Stimulated activated CD8-positive, alpha-beta memory T cell treated with anti-CD3 and anti-CD28 coated beads, Interleukin-4, amount 100 ng/mL, for 48 hours (primary cell): ENCODE measurements at places on chromosomes 1 and 21.

DNA sequence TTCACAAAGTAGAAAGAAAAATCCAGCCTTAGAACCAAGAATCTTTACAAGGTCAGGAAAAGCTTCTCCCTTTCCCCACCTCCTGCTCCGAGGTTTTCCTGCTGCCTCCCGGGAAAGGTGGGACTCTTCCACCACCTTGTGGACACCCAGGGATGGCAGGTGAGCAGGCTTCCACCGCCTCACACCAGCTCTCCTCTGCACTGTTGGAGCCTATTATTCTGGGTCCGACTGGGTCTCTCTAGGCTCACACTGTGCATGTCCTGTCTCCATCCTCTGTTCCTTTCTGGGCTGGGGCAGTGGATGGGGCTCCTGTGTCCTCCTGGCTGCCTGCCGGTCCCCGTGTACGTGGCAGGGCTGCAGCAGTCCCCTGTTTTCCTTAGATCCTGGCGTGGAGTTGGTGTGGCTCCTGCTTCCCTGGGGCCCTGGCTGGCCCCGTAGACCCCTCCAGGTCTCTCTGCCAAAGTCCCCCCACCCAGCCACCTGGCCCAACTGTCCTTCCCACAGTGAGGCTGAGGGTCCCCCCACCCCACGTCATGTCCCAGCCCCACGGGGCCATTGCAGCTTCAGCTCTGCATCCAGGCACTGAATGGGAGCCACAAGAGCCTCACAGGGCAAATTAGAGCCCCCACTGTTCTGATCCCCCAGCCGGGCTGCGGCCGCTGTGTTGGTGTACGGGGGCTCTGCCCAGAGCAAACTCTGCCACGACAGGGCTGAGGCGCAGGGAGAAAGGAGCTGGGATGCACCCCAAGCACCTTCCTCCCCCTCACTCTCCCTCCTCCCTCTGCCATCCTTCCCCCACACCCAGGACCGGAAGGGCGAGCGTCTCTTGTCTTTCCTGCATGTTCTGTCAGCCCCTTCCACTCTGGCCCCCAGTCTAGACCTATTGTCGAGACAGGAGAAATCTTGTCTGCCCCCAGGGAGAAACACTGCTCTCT, 3.3 kb upstream of the SLC45A1 start:
- peak; percentile 67 for DNase-seq

- DNase-seq, result no peak
Measured at GRCh38 chr1:213050745-213051126, 305 bp upstream of the RPS6KC1 start.

- DNase-seq, result no peak
Measured at GRCh38 chr1:74467786-74468377, 44.5 kb downstream of the LRRC53 start.

GRCh38 chr1:237482777-237483176, 407.9 kb downstream of the ZP4 start:
- no peak for DNase-seq

GRCh38 chr1:12087797-12088314, 24.8 kb downstream of the TNFRSF8 start:
- DNase-seq, result peak; percentile 64

DNA sequence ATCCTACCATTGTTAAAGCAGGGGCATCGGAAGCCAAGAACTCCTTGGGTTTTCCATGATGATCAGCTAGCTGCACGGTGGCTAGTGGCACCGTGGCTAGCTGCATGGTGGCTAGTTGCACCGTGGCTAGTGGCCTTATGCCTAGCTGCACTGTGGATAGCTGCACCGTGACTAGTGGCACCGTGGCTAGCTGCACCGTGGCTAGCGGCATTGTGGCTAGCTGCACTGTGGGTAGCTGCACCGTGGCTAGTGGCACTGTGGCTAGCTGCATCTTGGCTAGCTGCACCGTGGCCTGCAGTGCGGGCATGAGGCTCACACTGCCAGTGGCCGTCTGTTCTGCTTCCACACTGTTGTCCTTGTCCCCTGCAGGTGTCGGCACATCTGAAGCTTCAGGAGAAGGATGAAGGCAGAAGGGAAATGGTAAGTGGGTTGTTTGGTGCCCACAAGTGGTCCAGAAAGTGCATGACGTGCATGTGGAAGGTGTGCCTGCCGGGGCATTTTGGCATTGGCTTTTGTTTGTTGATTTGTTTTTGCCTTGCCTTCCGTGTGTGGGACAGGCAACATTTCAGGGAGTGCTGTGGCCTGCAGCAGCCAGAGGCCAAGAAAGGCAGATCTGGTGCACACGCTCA, 38.6 kb downstream of the TFF3 start:
- no peak for DNase-seq

DNA sequence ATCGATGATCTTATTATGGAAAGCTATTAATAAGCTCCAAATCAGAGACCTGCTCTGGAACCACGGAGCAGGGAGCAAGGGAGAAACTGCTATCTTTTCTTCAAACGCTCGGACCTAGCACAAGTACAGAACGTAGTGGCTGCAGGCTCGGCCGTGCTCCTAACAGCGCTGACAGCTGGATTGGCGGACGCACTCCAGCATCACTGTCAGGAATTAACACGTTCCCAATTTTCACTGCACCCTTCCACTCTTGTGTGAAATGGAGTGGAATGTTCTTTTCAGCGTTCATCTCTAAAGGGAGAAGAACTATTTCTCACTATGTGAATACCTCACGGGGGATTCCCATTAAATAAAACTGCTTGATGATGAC, 106.9 kb downstream of the ZNF281 start:
- no peak for DNase-seq

GRCh38 chr1:64881281-64881680, 85.1 kb downstream of the JAK1 start:
- no peak for DNase-seq

GRCh38 chr1:14778898-14779865, 180.7 kb downstream of the KAZN start:
- DNase-seq, result peak; percentile 63

- no peak for DNase-seq
Measured at GRCh38 chr1:91763252-91763651, 122.7 kb downstream of the TGFBR3 start.

DNA sequence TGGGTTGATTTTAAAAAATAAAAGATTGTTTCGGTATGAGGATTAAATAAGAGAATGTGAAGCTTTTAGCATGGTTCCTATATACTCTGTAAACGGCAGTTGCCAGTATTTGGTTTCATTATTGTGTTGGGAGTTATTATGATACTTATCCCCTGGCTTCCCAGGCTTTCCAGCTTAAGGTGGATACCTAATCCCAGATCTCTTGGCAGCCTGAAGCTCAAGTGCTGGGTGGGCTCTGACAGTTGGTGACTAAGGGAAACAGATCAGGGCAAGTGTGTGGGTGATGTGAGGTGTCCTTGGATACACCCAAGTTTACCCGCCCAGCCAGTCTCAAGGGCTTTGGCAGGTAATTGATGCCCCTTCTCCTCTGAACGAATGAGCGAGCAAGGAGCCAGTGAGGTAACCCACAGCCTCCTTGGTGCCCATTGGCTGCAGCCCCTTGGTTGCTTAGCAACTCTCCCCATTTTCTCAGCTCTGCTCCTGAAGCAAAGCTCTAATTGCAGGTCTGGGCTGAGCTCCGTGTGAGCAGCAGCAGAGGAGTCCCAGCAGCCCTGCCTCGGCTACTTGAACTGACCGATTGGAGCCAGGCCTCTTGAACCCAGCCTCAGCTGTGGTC, 6.1 kb downstream of the IPO13 start:
- no peak for DNase-seq

DNA sequence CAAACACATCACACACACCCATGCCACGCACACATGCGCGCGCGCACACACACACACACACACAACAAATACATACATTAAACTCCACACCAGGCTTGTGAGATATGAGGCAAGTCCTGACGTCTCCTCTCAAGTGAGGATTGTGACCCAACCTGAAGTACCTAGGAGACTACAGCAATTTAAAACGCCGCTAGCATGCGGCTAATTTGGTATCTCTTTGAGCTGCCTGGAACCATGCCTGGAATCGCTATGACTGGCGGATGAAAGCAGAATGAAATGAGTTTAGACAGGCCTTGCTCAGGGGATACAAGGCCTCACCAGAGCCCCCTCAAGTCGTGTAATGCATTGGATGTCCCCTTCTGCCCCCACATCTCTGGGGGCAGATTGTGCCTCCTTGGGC, 1.6 kb upstream of the RAB7B start:
- DNase-seq, result peak; percentile 14

DNA sequence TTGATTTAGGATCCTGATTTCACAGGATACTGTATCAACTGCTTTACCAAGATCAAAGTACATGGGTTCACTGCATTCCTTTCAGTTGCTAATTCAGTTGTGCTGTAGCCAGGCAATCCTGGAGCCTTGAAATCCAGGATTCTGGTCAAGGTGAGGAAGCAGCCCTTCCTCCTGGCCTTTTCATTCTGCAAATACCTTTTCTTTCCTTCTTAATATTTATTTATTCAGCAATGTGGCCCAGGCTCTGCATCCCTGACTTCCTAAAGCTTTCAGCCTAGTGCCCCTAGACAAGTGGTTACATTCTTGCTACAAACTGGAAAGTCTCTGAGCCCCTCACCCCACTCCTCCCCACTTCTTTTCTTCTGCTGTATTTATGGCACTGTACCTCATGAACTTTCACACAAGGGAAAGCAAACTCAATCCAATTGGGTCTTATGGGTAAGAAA, 16.2 kb downstream of the LRRC8D start:
- DNase-seq, result no peak

DNA sequence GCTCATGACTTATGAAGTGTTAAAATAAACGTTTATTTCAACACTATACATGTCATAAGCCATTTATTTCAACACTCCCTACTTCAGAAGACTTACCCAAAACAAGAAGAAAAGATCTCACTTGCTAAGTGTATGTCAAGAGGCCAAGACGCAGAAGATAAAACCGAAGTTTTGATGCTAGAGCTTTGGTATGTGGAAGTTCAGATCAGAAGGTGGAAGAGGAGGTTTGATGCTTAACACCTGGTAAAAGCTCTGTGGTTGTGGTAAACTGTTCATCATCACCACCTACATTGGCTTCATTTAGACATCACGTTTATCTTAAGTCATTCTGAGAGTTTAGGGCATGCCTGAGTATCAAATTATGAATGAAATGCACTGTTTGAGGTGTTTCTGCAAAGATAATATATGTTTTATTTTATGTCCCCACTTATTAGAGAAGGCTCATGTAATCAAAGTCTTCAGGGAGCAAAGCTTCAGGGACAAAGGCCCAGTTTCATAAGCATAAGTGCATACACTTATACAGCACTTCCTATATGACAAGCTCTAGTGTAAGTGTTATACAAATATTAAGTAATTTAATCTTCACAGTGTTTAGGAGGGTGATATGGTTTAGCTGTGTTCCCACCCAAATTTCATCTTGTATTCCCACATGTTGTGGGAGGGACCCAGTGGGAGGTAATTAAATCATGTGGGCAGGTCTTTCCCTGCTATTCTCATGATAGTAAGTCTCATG, 533.3 kb downstream of the PTBP2 start:
- no peak for DNase-seq

- no peak for DNase-seq
Measured at GRCh38 chr1:118246646-118247045, 61.6 kb upstream of the SPAG17 start.

GRCh38 chr1:179549368-179549700, 26.4 kb downstream of the NPHS2 start:
- DNase-seq, result no peak

DNA sequence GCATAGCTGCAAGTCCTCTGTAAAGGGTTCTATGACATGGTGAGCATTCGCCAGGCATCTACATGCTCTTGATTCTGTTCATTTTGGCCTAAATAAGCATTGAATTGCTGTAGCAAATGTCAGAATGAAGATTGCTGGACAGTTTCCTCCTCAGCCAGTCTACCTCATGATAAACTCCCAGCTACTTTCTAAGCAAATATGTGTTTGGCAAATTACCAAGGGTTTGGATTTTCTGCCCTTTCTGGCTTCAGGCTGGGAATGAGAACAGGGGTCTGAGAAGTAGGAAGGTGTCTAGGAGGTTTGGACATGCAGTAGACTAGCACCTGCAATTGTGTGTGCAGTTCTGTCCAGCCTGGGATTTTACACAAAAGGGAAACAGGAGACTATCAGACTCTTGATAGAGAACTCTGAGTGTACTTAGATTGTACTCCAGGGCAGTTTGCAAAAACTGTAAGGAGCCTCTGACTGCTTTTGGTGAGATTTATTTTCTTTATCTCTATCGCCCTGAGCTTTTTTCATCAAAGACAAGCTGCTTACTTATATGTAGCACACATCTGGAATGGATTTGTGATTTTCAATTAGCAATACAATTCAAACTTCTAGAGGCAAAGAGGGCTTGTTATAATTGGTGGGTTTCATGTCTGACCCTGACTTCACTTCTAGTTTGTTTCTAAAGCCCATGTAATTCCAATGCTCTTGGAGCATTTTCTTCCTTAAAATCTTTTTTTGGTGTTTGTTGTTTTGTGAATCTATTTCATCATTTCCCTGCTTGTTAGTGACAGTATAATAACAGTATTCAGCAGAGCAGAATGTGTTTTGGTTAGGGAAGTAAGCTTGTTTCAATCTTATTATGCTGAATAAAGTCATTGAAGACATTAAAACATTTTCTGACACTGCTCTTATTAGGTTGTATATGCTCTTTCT, 150.8 kb downstream of the VPS13D start:
- no peak for DNase-seq

- DNase-seq, result no peak
Measured at GRCh38 chr1:46630719-46631118, 14.1 kb upstream of the MOB3C start.

DNA sequence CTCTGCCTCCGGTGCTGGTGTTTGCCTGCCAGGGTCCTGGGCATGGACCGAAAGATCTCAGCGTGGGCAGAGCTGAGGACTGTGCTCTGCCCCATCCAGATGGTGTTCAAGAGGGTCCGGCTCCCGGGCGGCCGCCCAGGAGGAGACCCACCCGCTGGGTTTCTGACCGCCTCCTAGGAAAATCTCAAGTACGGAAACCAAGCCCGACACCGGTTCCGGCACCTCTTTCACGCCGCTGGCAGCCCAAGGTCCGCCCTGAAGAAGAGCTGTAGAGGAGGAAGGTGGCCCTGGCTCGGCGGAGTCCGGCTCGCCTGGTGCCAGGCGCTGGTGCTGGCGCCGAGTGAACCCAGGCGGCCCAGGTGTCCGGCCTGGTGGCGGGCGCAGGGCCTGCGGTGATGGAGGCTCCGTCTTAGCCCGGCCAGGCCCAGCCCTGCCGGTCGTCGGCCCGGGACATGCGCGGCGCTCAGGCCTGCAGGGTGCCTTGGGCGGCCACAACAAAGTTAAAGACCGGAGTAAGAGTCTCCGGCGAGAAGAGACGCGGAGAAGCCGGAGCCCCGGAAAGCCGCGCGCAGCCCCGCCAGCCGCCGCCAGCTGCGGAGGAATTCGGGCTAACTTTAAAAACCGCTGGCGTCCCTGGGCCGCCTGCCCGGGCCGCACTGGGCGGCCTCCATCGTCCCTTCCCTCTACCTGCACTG, 1.5 kb downstream of the GRIK3 start:
- no peak for DNase-seq
